ENCODE measurements at places on chromosomes 3 and 15. TPM values are rescaled to one million over a fixed set of nuclear protein-coding genes. Genes with fewer than 3 reads are reported as not detected.
A peak's percentile ranks its signal among the peaks of the same experiment; 100 is the strongest.

Gene GDPGP1
- total RNA-seq, result 7.5 TPM

Gene PAQR9
- not detected for total RNA-seq

DNA sequence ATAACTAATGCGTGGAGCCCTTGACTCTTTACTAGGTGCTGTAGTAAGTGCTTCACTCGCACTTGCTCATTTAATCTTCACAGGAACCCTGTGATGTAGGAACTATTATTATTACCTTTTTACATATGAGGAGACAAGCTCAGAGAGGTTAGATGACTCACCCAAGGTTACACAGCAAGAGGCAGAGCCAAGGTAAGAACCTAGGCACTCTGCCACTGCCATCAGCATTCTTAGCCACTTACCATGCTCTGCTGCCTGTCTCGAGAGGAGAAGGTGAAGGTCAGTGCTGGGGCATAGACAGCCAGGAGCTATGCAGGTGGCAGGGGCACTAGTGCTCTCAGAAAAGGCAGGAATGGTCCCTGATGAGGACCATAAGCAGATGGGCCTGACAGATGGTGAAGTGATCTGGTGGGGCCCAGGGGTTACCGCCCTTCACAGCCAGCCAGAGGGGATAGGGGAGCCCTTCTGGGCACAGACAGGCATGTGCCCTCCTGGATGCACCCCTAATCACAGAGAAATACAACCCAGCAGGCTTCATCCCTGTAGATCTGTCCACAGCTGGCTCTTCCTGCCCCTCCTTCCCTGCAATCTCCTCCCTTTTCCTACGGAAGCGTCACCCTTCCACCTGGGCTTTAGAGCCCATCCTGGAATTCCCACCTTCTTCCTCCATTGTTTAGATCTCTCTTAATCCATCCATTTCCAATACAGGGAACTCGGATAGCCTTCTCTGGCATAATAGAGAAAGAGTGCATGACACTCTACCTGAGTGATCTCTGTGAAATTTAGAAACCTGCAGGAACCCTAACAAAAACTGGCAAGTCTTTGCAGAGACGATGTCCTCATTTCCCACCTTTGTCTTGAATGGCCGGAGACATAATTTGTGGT, 26.9 kb downstream of the ABTB1 start:
- DNase-seq, result no peak

DNA sequence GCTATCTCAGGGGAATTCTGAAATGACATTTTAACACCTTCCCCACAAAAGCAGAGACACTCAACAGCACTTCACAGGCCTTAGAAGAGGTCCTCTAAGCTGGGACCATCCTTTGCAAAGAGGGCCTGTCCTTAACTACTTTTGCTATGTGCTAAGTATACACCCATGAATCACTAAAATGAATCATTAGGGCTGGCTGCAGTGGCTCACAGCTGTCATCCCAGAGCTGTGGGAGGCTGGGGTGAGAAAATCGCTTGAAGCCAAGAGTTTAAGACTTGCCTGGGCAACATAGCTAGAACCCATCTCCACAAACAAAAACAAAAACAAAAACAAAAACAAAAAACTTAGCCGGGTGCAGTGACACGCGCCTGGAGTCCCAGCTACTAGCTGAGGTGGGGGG, 53.9 kb upstream of the MELTF start:
- no peak for DNase-seq

Gene CACNA2D2
- 2.5 TPM for total RNA-seq

Gene SLC12A8
- 0.38 TPM for total RNA-seq

GRCh38 chr3:5232570-5232969, 45.1 kb downstream of the EDEM1 start:
- DNase-seq, result no peak

DNA sequence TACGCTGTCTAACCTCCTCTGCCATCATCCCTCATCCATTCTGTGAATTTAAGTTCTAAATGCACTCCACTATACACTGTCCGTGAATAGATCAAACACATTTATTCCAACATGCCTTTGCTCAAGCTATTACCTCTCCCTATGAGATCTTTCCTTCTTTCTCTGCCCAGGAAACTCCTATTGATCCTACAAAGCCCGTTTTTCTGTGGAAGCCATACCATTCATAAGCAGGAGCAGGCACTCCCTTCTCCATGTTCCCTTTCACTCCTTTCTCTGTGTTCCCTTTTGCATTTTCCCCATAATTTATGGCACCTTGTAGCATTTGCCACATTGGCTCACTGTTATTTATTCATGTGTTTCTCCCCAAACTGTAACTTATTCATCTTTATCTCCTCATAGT, 501.6 kb downstream of the MAGI1 start:
- no peak for DNase-seq

Gene SH2D7
- not detected for total RNA-seq

Gene HTR3E
- not detected for total RNA-seq

- no peak for DNase-seq
Observed at GRCh38 chr3:125154800-125155269, 57.7 kb downstream of the SLC12A8 start.

DNA sequence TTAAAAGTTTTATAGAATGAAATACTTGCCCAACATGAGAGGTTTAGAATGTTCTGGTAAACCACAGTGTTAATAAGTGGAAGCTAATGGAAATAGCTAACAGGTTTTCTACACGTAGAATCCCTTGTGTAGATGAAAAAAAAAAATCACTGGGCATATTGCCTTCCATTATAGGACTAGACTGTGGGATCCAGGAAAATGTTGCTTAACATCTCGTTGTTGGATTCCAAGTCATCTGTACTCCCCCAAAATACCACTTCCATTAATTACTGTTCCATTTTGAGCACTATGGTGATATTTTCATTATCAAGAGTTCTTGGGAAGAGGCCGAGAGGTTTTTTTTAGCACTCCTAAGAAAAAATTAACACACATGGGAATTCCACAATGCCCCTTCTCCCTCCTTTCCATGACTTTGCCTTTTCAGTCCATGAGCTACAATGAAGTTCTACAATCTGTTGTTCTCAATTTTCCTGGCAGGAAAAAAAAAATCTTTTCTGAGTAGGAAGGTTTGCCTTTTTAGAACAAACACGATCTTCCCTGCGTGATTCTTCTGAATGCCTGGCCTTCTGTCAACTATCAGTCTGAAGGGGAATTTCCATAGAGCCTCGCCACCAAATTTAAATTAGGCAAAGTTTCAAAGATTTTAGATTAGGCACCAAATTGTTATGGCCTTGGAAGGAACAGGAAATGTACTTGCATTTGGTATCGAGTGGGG, 74.4 kb upstream of the CTDSPL start:
- no peak for DNase-seq

GRCh38 chr3:152356870-152357276, 88.1 kb downstream of the MBNL1 start:
- DNase-seq, result no peak

DNA sequence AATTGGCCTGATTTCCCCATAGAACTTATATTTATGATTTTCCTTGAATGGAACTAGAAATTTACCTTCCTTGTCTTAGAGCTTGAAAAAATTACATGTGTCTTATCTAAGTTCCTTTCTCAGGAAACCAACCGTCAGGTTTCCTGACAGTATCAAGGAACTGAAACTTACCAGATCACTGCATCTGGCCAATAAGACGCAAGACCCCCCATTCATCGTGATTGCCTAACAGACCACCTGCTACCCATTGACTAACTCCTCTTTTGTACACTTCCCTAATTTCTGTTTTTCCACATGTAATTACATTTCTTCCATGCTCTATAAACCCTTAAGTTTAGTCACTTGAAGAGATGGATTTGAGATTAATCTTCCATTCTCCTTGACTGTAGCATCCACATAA, 517.2 kb upstream of the CBLB start:
- no peak for DNase-seq

DNA sequence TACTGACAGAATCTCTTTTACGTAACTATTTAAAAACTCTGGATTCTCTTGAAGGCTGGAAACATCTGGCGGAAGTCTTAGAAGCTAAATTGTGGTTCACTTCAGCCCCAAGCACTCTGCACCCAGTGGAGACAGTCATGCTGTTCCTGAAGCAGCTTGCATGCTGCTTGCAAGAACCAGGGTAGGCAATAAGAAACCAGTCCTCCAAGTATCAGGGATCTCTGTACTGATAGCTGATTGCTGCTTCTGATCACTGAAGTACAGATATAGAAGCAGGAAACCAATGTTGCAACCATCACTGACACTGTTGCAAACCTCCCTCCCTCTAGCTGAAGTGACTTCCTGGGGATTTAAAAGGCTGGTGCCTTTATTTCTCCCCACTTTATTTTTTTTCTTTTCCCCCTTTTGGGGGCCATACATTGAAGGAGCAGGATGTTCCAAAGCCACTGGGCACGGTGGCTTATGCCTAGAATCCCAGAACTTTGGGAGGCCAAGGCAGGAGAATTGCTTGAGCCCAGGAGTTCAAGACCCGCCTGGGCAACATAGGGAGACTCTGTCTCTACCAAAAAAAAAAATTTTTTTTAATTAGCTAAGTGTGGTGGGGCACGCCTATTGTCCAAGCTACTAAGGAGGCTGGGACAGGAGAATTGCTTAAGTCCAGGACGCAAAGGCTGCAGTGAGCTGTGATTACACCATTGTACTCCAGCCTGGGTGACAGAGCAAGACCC, 15.3 kb downstream of the SPCS1 start:
- no peak for DNase-seq

DNA sequence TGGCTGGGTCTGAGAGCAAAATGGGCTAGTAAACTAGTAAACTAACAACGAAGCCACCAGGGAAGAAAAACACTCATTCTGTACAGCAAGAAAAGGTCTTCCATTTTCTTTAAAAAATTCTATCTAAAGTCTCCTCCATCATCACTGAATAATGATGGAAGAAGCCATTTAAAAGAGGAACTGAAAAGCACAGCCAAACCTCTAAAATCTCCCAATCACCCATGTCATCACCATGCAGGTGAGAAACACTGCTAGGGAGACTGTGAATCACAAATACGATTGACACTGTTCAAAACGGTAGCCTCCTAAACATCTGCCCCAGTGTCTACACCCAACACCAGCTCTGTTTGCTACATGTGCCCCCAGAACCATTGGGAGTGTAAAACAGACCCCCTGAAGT, 140.4 kb downstream of the RORA start:
- DNase-seq, result no peak

Gene BLM
- total RNA-seq, result 1.6 TPM

Gene ZNF385D
- not detected for total RNA-seq

Gene GOLGA8J
- total RNA-seq, result not detected

DNA sequence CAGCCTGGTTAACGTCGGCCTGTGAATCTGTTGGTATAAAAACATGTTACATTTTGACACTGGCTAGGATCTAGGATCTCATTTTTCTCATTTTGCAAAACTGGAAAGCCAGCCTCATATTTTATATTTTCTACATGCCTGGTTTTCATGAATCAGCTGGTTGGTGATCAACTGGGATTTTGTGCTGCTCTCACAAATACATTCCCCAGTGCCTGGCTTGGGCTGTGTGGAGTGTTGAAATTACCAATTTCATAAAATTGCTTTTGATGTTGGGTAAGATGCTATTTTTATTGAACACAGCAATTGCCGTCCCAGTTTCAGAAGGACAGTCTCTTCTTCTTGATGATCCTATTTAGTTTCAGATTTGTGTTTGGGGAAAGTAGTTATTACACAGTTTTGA, 604.3 kb downstream of the TAFA4 start:
- DNase-seq, result no peak

GRCh38 chr15:40105517-40106202, 3.0 kb downstream of the BMF start:
- peak; percentile 76 for DNase-seq

Gene SNX22
- total RNA-seq, result 0.19 TPM

Gene KCNMB2
- not detected for total RNA-seq

GRCh38 chr15:29712149-29712885, 110.0 kb downstream of the TJP1 start:
- no peak for DNase-seq

Gene USP13
- total RNA-seq, result 4.3 TPM
